ENCODE measurements at places on chromosomes 13 and 19. TPM values are rescaled to one million over a fixed set of nuclear protein-coding genes. Genes with fewer than 3 reads are reported as not detected.

AZU1 gene
- total RNA-seq, result not detected

IL17D gene
- total RNA-seq, result 0.98 TPM

KLK4 gene
- total RNA-seq, result not detected

NLRP11 gene
- total RNA-seq, result not detected

ZGLP1 gene
- 0.89 TPM for total RNA-seq

RASIP1 gene
- total RNA-seq, result 4.7 TPM

IRGC gene
- total RNA-seq, result not detected

CACNG8 gene
- total RNA-seq, result 0.13 TPM

DACT3 gene
- total RNA-seq, result 0.33 TPM

All from mesangial cell (primary cell).